OCI-LY7 (cell line): ENCODE measurements at places on chromosomes 1 and 21.

GRCh38 chr1:181630838-181631237, 147.5 kb downstream of the CACNA1E start:
- DNase-seq: no peak

DNA sequence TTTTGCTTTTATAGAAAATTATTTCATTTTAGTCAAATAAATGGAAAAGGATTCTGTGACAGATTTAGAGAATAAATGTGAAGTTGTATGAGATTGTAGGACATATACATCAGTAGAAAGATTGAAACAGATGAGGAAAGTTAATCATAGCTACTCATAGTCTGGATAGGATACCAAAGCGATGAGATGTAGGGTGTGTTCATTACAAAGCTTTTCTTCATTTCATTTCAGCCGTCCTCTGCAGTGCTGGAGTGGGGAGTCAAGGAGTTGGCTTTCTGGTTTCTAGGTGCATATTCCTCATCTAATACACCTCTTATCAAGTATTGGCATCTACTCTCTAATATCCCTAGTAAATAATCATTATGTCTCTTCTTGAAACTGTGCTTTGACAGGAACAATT, 149.5 kb upstream of the NEGR1 start:
- no peak for DNase-seq

DNA sequence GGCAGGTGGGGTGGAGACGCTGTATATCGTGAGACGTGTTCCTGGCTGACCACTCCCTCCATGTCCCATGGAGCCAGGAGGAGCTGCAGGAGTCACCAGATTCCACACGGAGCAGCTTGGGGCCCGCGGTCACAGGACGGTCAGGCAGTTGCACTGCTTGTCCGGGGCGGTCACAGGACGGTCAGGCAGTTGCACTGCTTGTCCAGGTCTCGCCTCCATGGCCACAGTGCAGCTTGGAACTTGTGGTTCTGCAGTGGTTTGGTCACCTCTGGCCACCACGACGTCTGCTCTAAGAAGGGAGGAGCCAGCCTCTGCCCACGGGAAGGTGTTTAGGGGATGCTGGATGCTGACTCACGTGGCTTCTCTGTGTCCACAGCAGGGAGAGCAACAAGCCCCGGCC, 33.0 kb downstream of the SLX9 start:
- DNase-seq: no peak

DNA sequence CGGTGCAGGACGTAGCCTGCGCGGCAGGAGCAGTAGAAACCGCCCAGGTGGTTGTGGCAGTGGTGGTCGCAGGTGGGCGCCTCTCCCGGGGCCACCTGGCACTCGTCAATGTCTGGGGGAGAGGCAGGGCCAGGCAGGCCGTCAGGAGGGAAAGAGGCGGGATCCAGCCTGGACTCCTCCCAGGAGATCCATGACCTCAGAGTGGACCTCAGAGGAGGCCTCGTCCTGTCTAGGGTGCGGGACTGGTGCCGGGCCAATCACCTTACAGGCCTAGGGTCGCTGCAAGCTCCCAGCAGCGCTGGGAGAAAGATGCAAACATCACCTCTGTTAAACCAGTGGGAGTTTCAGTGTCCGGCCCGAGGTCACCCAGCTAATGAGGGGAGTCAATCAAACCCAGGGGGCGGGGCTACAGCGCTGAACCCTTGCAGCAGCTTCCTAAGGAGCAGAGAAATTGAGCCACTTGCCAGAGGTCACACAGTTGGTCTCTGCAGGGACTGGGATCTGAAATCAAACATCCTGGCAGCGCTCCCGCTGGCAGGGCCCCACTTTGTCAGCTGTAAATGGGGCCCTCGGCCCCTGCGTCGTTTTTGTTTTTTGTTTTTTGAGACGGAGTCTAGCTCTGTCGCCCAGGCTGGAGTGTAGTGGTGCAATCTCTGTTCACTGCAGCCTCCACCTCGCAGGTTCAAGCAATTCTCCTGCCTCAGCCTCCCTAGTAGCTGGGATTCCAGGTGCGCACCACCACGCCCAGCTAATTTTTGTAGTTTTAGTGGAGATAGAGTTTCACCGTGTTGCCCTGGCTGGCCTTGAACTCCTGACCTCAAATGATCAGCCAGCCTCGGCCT, 1.4 kb downstream of the MASP2 start:
- no peak for DNase-seq

GRCh38 chr21:41765420-41765821, 1.4 kb downstream of the RIPK4 start:
- DNase-seq: no peak

DNA sequence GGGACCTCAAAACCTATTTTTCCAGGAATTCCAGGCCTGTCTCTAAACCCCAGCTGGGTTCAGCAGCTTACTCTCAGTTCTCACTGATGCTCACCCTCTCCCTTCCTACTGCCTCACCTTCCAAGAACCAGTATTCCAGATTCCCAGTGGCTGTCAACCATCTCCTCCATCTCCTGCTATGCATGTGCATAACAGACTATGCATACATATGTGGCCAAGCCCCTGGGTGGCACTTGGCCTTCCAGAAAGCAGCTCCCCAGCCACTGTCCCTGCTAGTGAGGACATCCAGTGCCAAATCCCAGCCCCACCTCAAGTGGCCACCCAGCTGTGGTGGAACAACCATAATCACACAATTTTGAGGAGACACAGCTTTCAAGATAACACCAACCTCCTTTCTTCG, 475.7 kb upstream of the PKN2 start:
- no peak for DNase-seq

GRCh38 chr1:22892789-22893188, 79.9 kb downstream of the LACTBL1 start:
- DNase-seq: no peak

DNA sequence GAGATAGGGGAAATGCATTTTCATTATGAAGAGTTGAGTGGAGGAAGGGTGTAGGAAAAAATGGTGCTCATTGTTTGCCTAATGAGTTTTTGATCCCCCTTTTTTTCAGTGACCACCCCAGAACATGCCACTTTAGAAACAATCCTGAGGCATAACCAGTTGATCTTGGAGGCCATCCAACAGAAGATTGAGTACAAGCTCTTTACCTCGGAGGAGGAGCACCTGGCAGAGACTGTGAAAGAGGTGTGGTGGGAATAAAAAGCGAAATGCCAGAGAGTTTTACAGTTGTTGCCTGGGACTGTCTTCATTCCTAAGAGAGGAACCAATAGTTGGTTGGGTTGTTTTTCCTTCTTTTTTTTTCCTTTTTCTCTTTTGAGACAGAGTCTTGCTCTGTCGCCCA, 54.3 kb upstream of the EPHA8 start:
- no peak for DNase-seq

DNA sequence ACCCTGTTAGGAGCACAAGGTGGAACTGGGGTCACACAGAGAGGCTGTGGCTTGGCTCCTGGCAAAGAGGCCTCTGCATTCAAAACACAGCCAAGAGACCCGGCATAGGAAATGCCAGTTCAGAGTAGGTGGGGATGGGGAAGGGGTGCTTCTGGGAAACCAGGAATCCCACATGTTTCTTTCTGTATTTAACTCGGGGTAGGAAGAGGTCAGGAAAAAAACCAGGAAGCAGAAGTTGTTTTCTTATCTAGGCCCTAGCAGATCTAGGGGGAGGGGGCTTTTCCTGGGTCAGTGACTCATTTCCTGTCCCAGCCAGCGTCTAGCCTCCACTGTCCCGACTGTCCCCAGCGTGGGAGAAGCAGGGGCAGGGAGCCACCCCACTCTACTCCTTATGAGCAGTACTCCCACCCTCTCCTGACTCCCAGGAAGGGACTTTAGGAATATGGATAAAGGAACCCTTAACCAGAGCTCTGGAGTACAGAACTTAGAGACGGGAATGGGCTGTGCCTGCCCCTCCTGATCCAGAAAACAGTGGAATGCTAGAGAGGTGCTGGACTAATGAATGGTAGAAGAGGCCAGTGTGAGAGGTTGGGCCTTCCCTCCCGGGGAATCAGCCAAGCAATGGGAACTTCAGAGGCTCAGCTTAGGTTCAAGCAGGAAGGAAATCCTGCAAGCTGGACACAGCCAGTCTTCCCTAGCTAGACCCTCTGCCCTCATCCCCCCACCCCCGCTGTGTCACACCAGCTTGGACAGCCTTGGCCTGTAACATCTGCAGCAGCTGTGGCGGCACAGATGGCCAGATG, 5.7 kb downstream of the FHL3 start:
- DNase-seq: no peak

DNA sequence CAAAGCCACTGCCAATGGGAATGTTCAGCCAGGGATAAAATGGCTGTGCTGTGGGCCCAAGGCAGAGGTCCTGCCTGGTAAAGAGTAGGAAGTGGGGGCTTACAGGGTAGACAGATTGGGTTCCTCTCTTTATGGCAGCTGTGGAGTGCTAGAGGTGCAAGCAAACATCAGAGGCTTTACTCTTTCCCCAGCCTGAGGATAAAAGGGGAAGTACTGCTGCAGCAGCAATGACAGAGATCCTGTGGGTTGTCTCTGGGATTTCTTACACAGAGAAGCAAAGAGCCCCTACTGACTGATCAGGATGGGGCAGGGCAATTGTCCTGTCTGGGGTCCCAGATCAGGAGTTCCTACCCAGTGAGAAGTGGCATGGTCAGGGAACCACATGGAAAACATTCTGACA, 54.2 kb downstream of the DRAM2 start:
- peak; percentile 11 for DNase-seq

DNA sequence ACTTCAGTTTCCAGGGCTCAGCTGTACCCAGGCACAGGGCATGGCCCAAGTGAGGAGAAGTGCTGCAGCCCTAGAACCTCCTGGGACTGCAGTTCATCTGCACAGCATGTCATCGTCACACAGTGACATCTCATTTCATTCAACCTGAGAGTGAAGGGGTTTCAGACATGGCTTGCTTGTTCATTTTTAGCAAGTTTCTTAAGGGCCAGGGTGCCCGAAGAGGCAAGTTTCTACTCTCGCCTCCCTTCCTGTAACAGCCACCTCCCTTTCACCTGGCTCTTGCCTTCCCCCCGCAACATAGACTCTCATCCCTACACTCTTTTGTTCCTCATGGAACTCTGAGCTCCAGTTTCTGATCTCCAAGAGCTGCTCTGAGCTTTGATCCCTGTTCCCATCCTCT, 108.1 kb downstream of the C1orf21 start:
- no peak for DNase-seq

DNA sequence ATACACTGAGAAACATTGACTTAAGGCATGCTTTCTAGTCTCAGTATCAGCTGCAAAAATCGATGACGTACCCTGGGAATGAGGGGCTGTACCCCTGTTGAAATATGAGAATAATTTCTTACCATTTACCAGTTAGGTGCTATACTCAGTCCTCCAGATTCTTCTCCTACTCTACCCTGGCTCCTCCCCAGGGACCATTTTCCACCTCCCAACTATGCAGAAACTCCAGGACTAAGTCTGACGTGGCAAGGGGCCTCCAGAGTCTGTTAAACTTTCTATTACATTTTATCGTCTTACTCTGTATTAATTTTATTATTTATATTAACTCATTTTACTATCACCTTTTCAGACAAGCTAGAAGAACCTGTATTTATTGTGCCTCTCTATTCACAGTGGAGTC, 124.3 kb downstream of the CYYR1 start:
- no peak for DNase-seq

DNA sequence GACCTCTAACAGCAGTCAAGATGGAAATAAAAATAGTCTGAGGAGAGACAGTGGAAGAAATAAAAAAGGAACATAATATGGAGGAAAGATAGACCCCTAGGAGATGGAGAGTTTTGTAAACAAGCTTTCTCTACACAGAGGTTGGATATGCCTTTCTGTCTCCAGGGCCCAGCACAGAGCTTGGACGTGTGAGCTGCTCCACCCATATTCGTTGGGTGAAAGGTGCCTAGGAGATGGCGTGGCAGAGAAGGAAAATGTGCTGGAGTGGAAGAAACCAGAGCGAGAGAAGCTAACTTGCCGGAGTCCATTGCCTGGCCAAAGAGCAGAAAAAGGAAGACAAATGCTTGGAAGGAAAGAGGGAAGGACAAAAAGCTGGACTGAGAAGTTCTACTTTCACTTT, 78.3 kb upstream of the LMO4 start:
- DNase-seq: no peak

DNA sequence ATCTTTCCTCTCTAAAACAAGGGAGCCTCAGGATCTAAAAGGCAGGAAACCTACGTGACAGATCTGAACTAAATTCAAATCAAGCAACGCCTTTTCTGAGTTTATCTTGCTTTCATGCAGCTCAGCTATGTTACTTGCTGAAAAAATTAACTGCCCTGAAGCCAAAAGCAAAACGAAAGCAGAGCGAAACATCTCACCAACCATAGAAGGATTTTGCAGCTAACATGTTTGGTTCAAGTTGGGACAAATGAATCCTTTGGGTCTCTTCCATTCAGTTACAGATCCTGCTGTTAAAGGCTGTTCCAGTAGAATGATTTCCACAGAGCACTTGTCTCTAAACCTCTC, 482 bp downstream of the SLC2A5 start:
- DNase-seq: peak; percentile 36

DNA sequence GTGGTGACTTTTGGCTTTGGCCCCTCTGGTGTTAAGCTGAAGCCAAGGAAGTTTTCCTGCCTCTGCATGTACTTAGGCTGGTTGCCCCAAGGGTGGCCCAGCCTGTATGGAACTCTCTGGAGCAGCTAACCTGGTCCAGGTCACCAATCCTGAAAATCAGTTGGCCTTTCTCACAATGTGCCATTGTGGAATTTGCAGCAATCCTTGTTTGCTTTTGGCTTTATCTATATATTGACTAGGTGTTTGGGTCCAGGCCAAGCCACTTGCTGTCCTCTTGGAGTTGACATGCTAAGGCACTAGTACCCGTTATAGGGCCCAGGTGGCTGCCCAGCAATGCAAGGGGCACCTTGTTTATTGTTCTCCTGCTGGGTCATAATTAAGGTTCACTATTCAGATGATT, 124.6 kb downstream of the CAMTA1 start:
- no peak for DNase-seq

- DNase-seq: peak; percentile 65
Measured at GRCh38 chr1:196259316-196259715, 348.9 kb downstream of the KCNT2 start.

GRCh38 chr1:100606438-100606837, 68.5 kb downstream of the GPR88 start:
- DNase-seq: peak; percentile 2

DNA sequence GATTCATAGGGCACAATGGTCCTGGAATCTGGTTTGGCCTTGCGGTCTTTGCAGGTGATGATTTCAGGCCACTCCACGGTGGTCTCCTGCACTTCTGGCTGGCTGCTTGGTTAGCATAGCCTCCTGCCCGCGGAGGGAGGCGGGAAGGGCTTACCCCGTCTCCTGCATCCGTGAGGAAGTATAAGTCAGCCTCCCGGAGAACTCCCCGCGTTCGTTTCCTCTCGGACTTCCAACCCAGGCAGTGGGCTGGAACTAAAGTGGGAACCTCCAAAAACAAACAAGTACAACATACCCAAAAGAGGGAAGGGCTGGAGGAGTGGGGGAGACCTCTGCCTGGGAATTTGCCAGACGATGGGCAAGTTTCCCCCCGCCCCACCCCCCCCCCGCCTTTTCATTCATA, 939 bp upstream of the CCN1 start:
- DNase-seq: no peak

DNA sequence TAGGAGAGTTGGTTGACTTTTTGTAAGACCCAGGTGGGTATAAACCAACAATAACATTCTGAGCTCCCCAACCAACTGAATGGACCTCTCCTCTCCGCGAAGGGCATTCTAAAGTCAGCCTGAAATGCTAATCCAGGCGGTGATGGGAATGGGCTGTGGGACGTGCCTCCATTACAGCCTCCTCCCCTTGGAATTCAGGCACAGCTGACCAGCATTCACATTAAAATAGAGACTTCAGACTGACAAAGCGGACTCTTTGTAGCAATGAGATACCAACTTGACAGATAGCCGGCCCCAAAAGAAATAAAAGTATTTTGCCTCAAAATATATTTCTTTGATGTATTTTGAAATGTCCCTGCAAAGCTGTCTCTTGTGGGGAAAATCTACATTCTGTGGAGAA, 101.7 kb downstream of the KIF26B start:
- no peak for DNase-seq
